ENCODE measurements at places on chromosomes 13 and 19.

- DNase-seq, result no peak
These were observed 23.0 kb downstream of the TEX101 start for GRCh38 chr19:43437712-43438111.

DNA sequence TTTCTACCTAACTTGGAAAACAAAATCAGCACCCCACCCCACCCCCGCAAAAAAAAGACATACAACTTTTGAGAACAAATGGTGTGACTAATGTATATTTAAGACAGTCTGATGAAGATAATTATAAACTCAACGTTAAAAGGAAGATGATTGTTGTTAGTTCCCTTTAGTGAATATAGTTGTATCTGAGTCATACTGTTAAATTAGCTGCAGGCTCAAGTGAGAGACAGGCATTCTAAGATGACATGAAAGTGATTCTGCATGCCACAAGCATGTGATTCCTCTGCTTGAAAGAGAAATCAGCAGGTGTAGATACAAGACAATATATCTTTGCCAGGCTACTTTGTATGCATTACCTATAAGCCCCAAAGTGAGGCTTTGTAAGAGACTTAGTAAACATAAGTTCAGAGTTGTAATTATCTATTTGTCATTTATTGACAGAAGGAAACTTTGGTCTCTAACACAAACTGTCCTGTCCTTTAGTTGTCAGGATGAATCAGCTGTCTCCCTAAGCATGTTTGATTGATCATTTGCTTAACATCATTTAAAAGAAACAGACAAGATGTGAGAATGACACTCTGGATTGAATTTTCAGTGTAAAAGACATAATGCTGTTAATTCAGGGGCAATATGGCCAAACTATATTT is 319.4 kb upstream of the HTR2A start:
- DNase-seq, result no peak

DNA sequence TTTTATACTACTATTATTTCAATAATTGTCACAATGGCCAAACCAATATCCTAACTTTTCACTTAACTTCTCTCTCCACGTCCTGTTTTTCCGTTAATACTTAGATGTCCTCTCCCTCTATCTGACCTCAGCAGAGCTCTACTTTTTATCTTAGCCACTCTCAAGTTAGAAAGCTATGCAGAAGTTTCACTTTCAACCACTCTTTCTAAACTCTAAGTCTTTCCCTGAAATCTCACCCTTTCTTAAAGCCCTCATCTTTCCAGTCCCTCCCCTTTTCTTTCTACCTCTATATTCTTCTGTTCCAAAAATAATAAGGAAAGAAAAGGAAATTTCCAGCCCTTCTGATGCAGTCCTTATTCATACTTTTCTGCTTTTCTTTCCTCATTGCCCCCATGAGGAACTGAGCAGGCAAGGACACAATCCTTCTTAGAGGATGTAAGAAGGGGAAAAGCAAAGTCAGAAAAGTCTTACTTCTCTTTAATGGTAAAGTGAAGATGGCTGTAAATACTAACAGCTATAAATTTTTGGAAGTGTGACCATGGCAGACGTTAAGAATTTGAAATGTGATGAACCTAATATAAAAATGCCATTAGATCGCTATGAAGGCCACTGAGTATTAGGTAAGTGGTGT is 23.0 kb downstream of the FAM216B start:
- DNase-seq, result peak; percentile 11

DNA sequence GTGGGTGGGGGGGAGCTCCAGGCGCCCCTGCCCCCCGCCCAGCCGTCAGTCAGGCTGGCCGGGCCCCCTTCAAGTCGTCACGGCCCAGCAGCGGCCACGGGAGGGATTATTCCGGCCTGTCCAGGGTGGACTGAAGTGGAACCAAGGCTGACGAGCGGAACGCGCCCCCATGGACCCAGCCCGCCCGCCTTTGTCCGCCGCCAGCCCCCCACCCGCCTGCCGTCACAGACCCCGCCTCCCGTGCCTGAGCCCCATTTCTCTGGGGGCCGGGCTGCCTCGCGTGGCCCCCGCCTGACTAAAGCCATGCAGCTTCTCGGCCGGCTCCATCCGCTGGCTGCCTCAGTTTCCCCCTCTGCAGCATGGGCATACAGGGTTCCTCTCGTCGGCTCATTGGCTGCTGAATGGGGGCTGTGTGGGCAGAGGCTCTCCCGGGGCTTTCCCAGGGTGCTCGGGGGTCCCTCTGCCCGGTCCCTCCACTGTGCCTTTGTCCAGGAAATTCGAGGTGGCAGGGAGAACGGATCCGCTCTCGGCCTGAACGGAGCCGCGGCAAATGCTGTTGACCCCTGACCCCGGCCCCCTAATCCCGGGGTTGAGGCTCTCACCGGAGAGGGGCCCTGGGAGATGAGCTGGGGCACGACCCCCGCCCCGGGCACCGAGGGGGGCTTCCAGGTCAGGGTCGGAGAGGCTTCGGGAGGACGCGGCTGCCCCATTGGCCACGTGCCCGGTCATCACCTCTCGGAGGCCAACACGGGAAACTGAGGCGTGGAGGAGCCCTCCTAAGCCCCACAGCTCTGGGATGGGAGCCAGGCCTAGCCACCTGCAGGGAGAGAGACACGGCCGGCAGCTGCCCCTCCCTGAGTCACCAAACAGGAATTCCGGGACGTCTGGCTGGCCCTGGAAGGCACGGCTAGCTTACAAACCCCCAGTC is 27.4 kb downstream of the EFNA2 start:
- DNase-seq, result no peak

DNA sequence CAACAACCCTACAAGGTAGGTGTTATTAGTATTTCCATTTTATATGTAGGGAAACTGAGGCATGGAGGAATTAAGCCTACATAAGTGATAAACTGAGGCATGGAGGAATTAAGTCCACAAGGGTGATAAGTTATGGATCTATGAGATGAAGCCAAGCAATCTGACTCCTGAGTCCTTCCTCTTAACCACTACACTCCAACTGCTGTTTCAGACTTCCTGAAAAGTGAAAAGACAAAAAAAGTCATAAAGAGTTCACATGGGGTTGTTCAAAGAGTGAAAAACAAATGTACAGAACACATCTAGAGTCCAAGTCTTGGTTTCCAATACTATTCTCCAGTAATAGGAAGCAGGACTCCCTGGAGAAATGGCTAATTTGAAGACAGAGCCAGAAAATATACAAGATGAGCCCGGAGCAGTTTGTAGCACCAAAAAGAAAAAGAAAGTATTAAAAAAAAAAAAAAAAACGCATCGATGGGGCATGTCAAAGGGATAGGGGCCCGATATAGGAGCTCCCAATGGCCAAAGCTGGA is 12.1 kb downstream of the CRYL1 start:
- no peak for DNase-seq

- no peak for DNase-seq
These were observed 9.7 kb upstream of the LENG8 start for GRCh38 chr19:54439174-54439851.
